ENCODE measurements at places on chromosomes 1 and 21.
A peak's percentile ranks its signal among the peaks of the same experiment; 100 is the strongest.

GRCh38 chr1:116408193-116408592 is 35.1 kb downstream of the ATP1A1 start:
- no peak for DNase-seq

- DNase-seq = no peak
These were observed 12.9 kb downstream of the LRRN2 start for GRCh38 chr1:204672482-204673121.

GRCh38 chr1:157856538-157856937 is 14.9 kb upstream of the CD5L start:
- no peak for DNase-seq

- no peak for DNase-seq
These were observed 23.3 kb downstream of the PARK7 start for GRCh38 chr1:7984811-7985210.

DNA sequence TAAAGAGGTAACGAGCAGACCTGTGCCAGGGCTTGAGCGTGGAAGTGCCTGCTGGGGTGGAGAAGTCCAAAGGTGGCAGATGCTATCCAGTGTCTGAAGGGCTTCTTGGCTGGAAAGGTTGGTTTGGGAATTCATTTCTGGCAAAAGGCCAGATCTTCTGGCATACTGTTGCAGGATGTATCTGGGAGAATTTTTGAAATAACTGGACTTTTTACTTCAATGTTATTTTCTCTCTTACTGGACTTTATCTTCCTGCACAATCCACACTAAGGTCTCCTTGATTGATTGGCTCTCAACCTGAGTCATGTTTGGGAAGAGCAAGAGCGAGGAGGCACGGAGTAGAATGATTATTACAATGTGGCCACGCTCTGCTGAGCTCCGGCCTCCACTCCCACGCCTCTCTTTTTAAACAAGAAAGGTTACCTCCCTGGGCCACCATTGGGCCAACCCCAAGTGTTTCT is 278.4 kb downstream of the TM2D1 start:
- DNase-seq = no peak

DNA sequence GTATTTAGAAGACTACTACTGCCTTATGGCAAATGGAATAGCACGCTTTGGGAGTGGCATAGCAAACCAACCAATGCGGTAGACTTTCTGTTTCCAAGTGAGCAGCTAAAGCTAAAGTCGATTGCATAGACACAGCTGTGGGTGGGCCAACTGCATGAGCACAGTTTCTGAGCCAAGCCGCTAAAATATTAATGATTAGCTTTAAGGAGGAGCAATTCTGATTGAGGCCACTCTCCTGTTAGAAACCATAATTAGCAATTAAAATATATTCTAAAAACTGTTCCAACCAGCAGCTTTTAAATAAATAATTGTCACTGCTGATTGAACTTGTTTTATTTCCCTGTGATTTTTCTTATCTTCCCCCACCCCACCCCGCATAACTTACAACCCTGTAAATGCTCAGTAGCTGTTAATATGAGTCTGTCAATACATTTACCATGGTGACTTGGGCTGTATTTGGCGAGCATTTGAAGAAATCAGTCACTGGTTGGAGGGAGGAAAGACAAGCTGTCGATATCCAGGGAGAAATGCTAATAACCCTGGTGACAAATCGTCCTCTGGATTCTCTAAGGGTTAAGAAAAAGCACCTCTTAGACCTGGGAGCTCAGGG is 32.2 kb downstream of the RNF220 start:
- no peak for DNase-seq

GRCh38 chr1:111654839-111655238 is 35.2 kb downstream of the RAP1A start:
- DNase-seq = peak; percentile 56

- DNase-seq = no peak
These were observed 38.9 kb downstream of the FAM163A start for GRCh38 chr1:179781962-179782361.

- no peak for DNase-seq
These were observed 7.4 kb upstream of the MOB3C start for GRCh38 chr1:46623743-46624644.

- DNase-seq = no peak
These were observed 2.4 kb downstream of the SPRTN start for GRCh38 chr1:231340328-231341013.

- DNase-seq = no peak
These were observed 15.8 kb downstream of the PLPP3 start for GRCh38 chr1:56563568-56563967.

DNA sequence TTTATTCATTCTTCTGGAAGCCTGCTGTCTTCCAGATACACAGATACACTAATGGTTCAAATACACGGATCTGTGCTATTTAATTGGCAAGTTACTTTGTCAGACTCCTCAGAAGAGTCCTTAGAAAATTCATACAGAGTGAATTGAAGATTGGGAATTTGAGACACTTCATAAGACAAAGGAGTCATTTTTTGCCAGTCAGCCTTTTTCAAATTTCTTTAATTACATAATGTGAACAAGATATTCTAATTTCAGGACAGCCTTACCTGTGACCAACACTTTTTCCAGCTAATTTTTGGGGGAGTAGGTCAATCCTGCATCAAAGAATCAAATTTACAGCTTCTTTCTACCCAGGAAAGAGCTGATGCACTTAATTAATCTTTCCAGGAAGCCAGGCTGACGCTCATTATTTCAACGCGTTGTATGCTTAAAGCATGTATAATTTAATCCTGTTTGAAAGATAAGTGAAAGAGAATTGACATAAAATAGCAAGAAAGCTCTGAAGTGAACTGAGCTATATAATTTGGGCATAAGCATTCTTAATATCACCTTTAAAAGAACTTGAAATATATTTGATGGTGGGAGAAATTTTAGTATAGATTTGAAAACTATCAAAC is 12.8 kb upstream of the NRIP1 start:
- DNase-seq = no peak

DNA sequence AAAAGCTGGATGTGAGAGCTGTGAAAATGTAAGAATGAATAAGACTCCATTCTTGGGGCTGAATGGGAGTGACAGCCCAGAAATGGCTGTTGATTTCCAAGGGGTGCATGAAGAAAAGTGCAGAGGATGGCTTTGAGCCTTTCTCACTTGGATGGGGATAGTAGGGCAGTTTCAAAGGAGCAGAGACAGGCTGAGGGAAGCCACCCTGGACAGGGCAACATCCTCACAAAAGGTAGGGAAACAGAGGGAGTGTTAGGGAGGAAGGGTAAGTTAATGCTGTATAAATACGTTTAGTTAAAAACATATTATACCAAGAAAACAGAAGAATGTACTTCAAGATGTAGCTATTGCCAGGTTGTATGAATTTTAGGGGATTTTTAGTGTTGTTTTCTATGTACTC is 38.1 kb downstream of the GADD45A start:
- no peak for DNase-seq

GRCh38 chr1:94550800-94551241 is 9.3 kb upstream of the F3 start:
- DNase-seq = no peak

GRCh38 chr1:237340892-237341291 is 298.9 kb downstream of the RYR2 start:
- no peak for DNase-seq

- DNase-seq = no peak
These were observed 13.1 kb downstream of the TRIM62 start for GRCh38 chr1:33168556-33169289.

GRCh38 chr1:86706018-86706635 is 1.8 kb downstream of the SH3GLB1 start:
- DNase-seq = no peak

DNA sequence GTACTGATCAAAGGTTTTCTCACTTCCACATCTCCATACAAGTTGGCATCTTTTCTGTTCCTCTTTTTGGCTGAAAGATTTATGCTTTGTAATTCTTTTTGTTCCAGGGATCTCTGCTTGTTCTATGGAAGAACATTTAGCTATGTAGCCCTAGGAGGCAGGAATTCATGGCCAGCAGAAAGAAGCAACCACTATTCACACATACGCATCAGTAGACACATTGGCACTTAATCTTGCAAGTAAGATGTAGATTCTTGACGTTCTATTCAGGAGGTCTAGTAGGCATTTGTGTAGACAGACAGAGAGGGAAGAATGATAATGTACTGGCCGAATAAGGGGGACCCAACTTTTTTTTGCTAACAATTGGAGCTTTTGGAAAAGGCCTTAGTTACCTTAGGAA is 336.0 kb downstream of the NUF2 start:
- DNase-seq = no peak

DNA sequence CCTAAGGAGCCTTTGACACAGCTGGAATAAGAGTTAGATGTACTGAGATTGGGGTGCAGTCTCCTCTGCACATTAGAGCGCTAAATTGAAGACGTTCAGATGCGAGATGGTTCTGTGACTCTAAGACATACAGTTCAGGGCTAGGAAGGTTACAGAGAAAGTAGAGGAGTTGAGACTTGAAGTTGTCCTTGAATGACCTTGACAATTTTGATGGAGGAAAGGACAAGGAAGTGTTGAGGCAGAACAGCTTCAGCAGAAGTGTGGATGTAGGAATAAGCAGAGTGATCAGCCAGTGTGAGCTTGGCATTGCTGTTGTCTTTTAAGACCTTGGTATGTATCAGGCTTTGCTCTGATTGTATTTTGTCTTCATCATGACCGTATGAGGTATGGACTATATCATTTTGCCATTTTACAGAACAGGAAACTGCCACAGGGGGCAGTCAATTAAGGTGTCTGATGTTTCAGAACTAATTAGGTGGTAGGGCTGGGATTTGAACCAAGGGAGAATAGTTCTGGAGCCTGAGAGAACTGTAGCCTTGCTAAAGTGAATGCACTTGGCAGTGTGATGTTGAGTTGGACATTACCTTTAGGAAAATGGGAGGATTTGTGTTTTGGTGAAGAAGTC is 9.2 kb downstream of the TTF2 start:
- no peak for DNase-seq

DNA sequence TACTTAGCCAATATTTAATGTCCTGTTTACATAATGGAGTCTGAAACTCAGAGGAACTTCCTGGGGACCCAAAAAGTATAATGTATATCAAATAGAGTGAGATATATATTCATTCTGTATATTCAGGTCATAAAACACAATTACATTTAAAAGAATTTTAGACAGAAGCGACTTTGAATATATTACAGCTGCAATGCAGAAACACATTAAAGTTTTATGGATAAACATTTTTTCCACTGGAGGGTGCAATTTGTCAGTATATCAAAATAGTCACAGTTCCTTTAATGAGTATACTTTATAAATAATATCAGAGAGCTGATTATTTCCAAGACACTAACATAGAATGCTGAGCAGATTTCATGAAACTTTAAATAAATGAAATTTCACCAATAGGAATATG is 43.9 kb upstream of the CRB1 start:
- DNase-seq = no peak

DNA sequence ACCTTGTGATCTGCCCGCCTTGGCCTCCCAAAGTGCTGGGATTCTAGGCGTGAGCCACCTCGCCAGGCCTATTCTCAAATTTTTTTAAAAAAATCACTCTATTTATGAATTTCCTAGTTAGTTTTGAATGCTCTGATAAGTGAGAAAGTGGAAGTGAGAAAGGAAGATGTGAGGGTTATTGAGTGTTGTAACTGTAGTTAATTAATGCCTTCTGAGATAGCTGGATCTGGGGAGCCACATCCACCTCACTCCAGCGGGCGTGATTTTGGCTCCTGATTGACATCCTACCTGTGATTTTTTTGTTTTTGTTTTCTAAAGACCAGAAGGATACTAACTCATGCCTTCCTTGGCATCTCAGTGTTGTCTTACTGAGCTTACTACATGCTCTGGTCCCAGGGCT is 65.6 kb downstream of the ST3GAL3 start:
- DNase-seq = no peak

DNA sequence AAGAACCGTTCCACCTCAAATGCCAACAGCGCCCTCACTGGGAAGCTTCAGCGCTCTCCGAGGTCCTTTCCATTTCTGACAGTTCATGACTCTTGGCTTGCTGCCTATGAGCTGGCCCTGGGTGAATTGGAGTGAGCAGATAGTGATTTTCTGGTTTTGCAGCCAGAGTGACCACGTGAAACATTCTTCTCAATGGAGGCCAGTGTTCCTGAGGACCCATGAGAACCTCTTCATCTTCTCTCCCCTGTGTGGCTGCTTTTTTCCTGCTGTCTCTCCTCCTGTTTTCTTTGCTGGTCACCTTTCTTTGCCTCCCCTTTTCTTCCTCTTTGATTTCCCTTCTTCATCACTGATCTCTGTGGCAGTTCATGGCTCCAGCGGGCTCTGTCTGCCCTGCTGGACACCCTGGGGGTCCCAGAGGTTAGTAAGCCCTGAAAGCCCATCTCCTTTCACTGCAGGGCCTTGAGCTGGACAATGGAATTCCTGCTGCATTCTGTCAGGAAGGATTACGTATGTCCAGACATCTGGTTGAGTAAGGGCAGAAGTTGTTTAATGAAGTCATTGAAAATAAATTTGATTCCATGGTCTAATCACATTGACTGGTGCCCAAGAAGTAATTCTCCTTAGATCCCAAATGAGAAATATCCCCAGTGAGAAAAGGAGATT is 29.9 kb downstream of the VASH2 start:
- peak; percentile 11 for DNase-seq

DNA sequence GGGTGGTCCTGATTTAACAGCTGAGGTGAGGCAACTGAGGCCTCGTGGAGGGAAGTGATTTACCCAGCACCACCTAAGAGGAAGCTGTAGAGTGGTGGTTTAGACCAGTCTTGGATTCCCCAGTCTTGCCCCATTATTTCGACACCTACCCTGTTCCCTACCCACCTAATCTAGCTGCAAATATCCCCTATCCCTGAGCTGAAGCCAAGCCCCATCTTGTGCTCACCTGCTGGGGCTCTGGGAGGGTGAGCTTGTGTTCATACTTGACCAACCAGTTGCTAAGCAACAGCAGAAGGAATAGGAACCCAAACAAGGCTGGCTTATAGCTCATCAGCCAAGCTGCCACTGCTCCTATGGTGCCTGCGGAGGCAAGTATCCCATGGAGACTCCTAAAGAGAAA is 2.0 kb downstream of the TEX46 start:
- DNase-seq = no peak

GRCh38 chr1:2564815-2565374 is 8.7 kb downstream of the TNFRSF14 start:
- DNase-seq = no peak

GRCh38 chr1:116712510-116712909 is 41.7 kb upstream of the CD2 start:
- no peak for DNase-seq

GRCh38 chr1:92482665-92483609 is 3.8 kb downstream of the GFI1 start:
- DNase-seq = peak; percentile 58

DNA sequence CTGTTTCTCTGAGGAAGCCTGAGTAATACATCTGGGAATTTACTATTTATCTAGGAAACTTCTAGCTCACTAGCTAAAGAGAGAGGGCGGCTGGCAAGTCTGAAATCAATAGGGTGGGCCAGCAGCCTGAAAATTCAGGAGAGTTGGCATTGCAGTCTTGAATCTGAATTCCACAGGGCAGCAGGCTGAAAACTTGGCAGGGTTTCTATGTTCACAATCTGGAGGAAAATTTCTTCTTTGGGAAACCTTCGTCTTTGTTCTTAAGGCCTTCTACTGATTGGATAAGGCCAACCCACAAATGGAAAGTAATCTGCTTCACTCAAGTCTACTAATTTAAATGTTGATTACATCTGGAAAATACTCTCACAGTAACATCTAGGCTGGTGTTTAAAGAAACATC is 101.0 kb upstream of the COG2 start:
- no peak for DNase-seq

All from activated CD8-positive, alpha-beta memory T cell treated with anti-CD3 and anti-CD28 coated beads, Interleukin-2, amount 10 ng/mL, durations not matched to agents 7 days and 5 days (primary cell).